Stimulated activated CD4-positive, alpha-beta T cell treated with anti-CD3 and anti-CD28 coated beads, Interleukin-1b, Interleukin-23, amount 100 ng/mL, for 1 hour (primary cell): ENCODE measurements at places on chromosomes 13 and 19.

DNA sequence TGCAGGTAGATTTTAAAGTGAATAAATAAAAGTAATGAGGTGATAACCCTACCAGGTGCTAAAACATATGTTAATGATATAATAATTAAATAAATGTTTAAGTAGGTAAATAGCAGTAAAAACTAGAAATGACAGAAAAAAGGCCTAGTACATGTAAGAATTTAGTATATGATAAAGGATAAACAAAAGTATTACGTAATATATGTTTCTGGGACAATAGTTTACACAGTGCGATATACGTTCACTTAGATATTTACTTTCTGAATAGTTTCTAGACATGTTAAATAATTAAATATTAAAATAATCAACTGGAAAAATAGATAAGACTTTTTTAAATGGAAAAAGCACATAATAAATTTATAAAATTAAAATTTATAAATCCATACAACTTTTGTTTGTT, 340.9 kb downstream of the LIG4 start:
- no peak for DNase-seq

DNA sequence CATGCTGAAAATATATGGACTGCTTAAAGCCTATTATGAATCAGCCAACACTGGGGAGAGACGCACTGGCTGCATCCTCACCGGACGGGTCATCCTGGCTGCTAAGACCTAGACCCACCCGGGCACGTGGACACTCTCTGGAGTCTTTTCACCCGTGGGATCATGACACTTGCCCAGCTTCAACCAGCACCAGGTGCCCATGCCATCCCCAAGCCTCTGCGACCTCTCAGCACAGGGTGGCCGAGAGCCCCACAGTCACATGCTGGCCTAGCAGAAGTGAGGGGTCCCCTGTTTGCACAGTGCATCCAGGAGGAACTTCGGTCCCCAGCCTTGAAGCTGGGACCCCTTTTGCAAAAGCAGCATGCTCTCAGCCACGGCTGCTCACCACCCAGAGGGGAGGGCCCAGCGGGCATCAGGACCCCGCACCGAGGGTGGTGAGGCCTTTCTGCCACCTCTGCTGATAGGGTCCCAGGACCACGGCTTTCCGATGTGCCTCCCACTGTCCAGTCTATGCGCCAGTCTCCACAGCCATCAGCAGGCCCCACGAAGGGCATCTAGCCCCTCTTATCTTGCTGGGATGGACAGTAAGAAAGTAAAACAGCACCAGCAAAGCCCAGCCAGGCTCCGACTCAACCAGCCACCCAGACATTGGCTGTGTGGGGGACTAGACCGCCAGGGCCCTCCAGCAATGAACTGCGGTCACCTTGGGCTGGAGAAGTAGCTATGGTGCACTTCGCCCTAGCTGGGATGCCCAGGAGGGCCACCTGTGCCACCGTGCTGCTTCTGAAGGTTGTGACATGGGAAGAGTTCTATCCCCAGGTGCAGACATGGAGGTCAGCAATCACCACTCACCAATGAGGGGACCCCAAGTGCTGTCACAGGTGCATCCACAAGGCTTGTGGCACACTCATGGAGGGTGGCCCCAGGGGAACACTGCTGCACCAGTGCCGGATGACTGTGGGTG, 73.1 kb downstream of the CEBPG start:
- DNase-seq: no peak

DNA sequence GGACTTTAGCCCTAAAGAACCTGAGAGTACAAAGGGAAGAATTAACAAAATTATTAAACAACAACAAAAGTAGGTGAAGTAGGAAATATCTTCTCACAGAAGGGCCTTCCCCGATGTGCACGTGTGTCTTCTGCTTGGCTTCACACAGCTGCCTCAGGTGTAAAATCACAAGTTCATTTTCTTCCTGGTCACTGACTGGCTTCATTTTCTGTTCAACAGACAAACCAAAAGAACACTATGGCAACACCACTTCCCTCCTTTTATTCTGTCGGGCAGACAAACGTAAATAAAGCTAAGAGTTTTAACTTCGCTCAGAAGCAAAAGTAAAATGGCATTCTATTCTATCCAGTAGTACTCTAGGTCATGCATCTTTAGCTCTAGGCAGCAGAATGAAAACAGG, 140.9 kb downstream of the TBC1D4 start:
- DNase-seq: no peak

DNA sequence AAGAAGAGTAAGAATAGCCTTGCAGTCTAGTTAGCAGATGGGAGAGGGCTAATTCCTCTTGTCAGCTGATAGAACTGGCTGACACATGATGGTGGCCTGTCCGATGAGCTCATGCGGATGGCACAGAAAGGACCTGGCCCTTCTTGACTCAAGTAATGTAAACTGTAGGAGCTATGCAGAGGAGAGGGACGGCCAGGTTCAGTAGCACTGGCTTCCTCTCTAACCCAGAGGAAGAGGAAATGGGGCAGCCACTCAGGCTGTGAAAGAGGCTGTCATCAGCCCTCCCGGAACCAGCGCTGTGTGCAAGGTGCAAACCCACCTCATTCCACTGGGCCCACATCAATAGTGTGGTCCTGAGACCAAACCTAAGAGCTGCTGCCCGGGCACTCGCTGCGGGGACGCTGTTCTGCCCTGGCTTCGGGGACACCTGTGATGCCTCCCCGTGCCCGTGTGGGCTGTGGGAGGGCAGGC, 30.8 kb upstream of the USE1 start:
- DNase-seq: no peak

DNA sequence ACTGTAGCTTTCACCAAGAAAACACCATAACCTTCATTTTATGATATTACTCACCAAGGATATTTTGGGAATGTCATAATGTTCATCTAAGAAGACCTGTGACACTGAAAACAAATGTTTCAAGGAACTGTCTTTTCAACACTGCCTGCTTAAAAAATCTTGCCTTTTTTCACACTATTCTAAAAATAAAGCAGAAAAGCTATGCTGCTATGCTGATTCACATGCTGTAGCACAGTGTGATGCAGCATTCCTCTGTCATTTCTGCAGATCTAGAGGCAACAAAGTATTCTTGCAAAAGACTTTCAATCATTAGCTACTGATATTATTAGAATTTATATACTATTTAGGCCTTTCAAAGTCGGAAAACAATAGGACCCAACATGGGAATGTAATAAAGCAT, 525.7 kb downstream of the UQCRFS1 start:
- DNase-seq: no peak

DNA sequence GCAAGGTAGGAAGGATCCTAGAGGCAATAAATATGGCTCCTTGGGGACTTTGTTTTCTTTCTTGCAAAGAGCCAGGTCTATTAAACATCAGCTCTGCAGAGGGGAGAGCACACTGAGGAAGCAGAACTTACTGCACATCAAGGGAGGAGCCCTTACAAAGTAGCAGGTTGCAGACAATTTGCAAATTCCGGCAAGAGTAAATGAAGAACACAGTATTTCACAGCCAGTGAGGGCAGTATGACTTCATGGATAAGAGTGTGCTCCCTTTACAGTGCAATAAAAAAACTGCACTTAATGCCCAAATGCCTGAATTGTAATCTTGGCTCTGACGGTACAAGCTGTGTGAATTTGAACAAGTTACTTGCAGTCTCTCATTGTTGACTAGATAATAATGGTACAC, 75.5 kb downstream of the STARD13 start:
- DNase-seq: no peak

DNA sequence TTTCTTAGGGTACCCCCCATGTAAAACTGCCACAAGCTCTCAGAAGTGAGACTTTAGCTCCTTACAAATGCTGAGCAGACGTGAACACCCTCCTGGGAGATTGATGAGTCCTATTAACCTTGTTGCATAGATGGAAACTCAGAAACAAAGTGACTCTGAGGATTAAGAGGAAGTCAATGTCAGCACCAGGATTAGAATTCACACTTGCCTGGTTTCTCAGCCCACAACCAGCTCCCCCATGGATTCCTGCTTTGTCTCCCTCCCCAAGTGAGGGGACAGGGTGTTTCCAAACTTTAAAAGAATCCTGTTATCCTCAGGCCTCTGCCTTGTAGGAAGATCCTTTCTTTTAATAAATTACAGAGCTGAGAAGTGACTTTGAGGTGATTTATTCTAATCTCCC, 324.4 kb downstream of the NDFIP2 start:
- DNase-seq: no peak

- DNase-seq: no peak
These were observed 631 bp downstream of the LACC1 start for GRCh38 chr13:43880214-43880855.

DNA sequence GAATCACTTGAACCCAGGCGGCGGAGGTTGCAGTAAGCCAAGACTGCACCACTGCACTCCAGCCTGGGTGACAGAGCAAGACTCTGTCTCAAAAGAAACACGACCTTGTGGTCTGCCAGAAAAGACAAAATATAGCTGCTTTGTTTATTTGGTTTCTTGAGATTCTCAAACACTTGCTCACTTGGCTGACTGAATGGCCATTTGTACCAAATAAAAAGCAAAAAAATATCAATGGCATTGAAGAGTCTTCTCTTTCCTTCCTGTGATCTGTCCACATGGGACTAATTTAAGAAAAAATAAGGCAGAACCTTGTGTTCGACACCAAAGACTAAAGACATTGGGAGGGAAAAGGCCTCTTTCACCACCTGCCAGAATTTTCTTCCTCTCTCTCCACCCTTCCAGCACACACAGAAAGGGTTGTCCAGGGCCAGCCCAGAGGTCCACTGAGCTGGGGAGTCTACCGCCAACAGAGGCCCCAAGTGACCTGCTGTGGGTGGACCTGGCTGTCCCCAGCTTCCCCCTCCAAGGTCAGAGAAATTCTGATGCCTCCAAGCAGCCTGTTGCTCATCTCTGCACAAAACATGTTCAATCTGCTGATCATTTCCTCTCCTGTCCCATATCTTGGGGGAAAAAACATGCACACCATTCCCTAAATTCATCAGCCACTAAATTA, 5.9 kb downstream of the BRME1 start:
- no peak for DNase-seq

DNA sequence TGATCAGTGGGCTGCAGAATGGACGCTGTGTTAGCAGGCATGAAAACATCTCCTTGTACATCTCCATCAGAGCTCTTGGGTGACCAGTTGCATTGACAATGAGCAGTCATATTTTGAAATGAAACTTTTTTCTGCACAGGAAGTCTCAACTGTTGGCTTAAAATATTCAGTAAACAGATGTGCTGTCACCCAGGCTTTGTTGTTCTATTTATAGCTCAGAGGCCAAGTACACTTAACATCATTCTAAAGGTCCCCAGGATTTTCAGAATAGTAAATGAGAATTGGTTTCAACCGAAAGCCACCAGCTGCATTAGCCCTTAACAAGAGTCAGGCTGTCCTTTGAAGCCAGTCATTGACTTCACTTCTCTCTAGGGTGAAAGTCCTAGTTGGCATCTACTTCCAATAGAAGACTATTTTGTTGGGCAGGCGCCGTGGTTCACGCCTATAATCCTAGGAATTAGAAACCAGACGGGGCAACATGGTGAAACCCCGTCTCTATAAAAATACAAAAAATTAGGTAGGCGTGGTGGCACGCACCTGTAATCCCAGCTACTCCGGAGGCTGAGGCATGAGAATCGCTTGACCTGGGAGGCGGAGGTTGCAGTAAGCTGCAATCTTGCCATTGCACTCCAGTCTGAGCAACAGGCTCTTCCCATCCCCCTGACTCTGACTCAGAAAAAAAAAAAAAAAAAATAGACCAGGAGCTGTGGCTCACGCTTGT, 7.9 kb upstream of the PDE4A start:
- no peak for DNase-seq

- DNase-seq: no peak
These were observed 1.6 kb downstream of the ARL11 start for GRCh38 chr13:49629947-49630346.

- no peak for DNase-seq
These were observed 112.3 kb upstream of the KLF12 start for GRCh38 chr13:74246487-74246886.

GRCh38 chr13:98493042-98493712, 83.7 kb downstream of the STK24 start:
- DNase-seq: no peak

GRCh38 chr19:57282011-57282643, 1.8 kb downstream of the ZNF460 start:
- no peak for DNase-seq
